GM13977 (cell line): ENCODE measurements at places on chromosomes 11 and 22.

GRCh38 chr11:1335811-1336761 is 26.7 kb upstream of the TOLLIP start:
- DNase-seq, result peak; percentile 57

DNA sequence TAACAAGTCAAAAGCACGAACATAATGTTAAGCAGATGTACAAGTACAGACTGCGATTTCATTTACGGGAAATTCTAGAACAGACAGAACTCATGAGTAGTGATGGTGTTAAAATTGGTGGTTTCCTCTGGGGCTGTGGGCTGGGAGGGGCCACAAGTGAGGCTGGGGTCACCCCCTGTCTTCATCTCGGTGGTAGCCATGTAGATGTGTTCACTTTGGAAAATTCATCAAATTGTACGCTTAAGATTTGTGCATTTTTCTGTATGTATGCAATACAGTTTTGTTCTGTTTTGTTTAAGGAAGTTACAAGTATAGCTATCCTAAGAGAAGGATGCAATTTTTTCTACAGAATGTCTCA is 504 bp upstream of the ASCC2 start:
- DNase-seq, result no peak

- no peak for DNase-seq
Observed at GRCh38 chr11:1131033-1131911, 26.5 kb upstream of the MUC5AC start.

DNA sequence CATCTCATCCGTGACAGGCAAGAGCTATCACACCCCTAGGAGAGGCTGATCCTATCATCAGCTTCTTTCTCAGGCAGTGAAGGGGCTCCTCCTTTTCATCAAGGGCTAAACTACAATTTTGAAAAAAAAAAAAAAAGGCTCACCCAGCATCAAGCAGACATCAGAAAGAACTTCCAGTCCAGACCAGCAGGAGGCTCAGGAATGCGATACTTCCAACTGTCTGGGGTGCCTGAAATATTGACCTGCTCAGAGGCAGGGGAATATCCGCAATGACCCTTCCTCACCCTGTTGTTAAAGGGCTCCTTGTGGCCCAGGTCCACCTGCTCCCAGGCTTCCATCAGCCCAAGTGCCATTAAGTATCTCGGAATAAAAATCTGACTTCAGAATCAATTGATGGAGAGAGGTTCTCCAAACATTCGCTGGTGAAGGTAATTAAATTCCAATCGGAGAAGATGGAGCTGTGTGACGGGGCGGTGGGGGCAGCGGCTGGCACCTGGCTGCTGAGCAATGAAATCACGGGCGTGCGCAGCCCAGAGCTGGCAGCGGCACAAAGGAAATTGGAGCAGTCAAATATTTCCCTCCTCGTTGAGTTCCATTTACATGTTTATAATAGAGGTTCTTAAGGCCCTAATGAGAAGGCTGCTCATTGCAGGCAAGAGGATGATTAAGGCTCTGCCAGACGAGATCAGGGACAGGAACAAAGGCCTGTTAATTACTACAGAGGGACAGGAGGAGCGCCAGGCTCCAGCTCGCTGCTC is 69.0 kb upstream of the THY1 start:
- no peak for DNase-seq

- peak; percentile 82 for DNase-seq
Observed at GRCh38 chr11:15208378-15209222, 93.9 kb downstream of the INSC start.

- DNase-seq, result no peak
Observed at GRCh38 chr11:113014262-113015097, 53.3 kb downstream of the NCAM1 start.
